ENCODE measurements at places on chromosomes 16 and 17. TPM values are rescaled to one million over a fixed set of nuclear protein-coding genes. Genes with fewer than 3 reads are reported as not detected.

Gene TBC1D28
- not detected for total RNA-seq

GRCh38 chr17:67281743-67282142, 36.7 kb upstream of the HELZ start:
- DNase-seq: no peak

Gene DDX42
- 112 TPM for total RNA-seq

Gene KRT9
- not detected for total RNA-seq

Gene ABCA6
- 111 TPM for total RNA-seq

DNA sequence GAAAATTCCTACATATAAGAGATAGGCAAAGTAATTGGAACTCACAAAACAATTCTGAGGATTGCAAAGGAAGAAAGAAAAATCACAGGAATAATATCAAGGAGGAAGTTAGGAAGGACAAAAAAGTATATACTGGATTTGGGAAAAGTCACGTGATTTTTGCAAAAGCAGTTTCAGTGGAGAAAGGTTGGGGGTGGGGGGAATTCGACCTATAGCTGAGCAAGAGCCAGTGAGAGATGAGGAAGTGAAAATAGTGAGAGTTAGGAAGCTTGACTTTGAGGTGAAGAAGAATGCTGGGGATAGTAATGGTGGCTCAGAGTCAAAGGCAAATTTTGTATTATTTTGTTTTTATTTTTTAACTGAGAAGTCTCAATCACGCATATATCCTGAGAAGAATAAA, 438.0 kb upstream of the PMFBP1 start:
- no peak for DNase-seq

Gene PLEKHG4
- total RNA-seq: 5.3 TPM

Gene CHST5
- total RNA-seq: not detected

DNA sequence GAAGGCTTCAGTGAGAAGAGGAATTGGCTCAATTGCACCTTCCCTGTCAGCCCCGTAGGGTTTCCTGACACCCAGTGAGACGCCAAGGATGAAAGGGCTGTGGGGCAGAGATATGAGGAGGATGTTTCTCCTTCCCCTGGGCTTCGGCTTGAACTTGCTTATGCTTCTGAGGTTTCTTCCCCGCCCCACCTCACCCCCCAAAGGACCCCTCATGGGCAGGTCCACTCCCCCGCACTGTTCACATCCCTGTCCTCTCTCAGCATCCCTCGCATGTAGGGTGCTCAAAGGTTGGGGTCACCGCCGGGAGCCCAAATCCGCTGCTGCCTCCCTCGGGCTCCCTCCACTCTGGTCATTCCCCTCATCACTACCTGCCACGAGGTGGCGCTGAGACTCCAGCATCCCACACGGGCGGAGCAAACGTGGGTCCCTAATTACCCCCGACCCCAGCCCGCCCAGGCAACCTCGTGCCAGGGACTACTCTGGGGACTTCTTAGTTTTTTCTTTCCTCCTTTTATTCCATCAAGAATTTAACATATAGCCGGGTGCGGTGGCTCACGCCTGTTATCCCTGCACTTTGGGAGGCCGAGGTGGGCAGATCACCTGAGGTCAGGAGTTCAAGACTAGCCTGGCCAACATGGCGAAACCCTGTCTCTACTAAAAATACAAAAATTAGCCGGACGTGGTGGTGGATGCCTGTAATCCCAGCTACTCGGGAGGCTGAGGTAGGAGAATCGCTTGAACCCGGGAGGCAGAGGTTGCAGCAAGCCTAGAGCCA, 3.3 kb upstream of the TRARG1 start:
- peak; percentile 79 for DNase-seq

All from sigmoid colon (tissue), 7 donors.